ELR (cell line): ENCODE measurements at places on chromosomes 6 and 20.

- DNase-seq = no peak
These were observed 127.7 kb upstream of the CST7 start for GRCh38 chr20:24821391-24821790.

GRCh38 chr6:55759536-55759935 lies 115.9 kb downstream of the BMP5 start:
- no peak for DNase-seq

DNA sequence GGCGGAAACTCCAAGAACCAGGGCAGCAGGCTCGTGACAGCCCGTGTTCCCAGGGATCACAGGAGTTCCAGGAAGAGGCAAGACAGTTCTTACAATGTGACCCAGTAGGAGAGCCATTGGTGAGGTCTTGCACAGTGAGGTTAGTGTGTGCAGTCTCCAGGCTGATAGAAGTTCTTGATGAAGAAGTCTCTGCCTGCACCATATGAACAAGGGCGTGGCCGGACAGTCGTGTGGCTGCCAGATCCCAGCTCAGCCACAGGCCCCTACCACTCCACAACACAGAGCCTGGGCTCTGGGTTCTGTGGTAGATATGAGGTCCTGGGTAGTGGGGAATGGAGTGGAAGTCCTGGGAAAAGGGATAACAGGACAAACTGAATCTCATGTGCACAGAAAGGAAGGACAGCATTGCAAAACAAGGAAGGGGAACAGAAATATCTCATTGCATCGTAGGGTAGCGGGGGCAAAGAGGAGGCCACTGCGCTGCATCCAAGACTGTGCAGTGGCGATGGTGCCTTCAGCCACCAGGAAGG lies 65.2 kb downstream of the STX11 start:
- DNase-seq = peak; percentile 44

- no peak for DNase-seq
These were observed 31.3 kb upstream of the PDE10A start for GRCh38 chr6:165694296-165694695.

DNA sequence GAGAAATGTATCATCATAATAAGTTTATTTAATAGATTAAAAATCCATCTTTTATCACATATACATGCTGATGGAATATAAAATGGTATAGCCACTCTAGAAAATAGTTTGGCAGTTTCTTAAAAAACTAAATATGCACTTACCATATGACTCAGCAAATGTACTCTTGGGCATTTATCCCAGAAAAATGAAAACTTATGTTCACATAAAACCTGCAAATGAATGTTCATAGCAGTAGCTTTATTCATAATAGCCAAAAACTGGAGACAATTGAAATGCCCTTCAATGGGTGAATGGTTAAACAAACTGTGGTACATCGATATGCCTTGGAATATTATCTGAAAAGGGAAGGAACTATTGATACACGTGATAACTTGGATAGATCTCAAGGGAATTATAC lies 6.4 kb upstream of the NCOA7 start:
- no peak for DNase-seq

DNA sequence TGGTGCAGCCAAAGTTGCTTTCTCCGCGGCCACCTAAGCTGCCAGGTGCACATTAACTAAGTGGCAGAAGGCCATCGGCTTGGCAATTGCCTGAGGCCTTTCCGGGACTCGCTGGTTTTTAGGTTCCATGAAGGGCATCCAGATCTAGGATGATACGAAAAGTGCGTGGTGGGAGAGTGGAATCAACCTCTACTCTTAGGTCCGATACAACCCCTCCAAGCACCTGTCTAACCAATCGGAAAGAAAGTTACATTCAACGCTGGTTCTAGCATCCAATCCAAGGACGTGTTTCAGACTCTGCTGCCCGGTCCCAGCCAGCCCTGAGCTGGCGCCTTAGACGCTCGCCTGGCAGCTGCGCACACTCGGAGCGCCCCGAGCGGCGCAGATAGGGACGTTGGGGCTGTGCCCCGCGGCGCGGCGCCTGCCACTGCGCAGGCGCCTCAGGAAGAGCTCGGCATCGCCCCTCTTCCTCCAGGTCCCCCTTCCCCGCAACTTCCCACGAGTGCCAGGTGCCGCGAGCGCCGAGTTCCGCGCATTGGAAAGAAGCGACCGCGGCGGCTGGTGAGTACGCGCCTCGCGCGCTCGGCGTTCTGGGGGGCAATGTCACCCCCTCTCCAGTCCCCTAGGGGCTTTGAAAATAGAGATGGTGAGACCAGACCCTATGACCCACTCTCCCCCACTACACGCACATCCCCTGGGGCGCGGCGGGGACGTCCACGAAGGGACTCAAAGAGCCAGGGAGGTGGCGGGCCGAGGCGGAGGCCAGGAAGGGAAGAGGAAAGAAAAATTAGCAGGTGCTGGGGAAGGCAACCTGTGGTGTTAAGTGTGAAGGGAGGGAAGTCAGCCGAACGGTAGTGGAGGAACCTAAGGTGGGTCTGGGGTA lies at the start of gene ENPP4:
Gene ENPP4 (plus strand): TSS at position 361 of the 883 bp plus-strand sequence. CDS start 9,595 bp downstream, outside the sequence.
- peak; percentile 34 for DNase-seq

- DNase-seq = peak; percentile 20
These were observed 113.9 kb downstream of the CRYBG1 start for GRCh38 chr6:106474466-106474865.

GRCh38 chr6:134138226-134138975 lies 86.0 kb upstream of the SLC2A12 start:
- no peak for DNase-seq

GRCh38 chr6:30601815-30602641 lies 15.0 kb downstream of the PPP1R10 start:
- no peak for DNase-seq

GRCh38 chr6:75751443-75751842 lies 2.4 kb downstream of the MYO6 start:
- DNase-seq = peak; percentile 64

GRCh38 chr20:60160451-60161145 lies 202.4 kb downstream of the CDH26 start:
- no peak for DNase-seq

GRCh38 chr6:36985417-36985807 lies 584 bp downstream of the MTCH1 start:
- peak; percentile 19 for DNase-seq
